NCI-H187 (cell line): ENCODE measurements at places on chromosomes 5 and 9.

DNA sequence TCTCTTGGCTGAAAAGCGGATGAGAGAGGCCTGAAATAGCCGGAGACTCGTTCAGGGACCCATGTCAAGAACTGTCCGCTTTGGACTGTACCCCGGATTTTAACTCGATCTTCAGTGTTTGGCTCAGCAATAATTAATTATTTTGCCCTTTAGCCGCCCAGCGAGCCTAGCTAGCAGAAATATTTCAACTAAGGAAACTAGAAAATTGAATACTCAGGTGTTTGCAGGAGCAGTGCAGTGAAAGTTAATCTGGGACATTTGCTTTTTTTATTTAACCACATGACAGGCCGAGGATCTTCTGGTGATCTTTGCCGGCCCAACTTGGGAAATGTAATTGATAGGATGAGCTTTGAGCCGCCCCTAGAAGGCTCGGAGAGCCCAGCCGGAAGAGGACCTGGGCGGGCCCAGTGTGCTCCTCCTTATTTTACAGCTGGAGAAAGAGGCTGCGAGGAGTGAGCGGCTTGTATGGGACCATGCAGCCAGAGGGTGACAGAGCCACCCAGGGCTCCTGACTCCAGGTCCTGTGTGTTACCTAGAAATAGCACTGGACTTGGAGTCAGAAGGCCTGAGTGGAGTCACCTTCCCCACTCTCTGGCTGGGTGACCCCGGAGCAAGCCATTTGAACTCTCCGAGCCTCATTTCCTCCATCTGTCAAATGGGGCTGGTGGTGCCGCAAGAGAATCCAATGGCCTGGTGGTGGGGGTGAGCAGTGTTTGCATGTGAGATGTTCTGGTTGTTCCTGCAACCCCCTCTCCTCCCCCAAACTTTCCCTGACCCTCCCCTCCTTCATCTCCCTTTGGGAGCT, 2.4 kb downstream of the PPARGC1B start:
- DNase-seq: no peak

DNA sequence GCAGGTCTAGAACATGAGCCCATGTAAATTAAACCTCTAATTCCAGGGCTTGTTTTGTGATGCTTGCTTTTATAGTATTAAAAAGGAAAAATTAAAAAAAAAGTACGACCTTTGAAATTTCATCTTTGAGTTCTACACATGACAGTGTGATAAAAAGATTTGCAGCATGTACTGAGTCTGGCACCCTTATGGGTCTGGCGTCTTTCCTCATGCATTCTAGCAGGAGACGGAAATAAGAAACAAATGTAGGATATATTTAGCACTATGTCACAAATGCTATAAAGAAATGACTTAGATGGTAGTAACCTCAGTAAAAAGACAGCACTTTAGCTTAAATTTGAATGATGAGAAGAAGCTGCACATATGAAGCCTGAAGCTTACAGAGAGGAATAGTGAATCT, 1474.3 kb upstream of the CDH6 start:
- DNase-seq: no peak

DNA sequence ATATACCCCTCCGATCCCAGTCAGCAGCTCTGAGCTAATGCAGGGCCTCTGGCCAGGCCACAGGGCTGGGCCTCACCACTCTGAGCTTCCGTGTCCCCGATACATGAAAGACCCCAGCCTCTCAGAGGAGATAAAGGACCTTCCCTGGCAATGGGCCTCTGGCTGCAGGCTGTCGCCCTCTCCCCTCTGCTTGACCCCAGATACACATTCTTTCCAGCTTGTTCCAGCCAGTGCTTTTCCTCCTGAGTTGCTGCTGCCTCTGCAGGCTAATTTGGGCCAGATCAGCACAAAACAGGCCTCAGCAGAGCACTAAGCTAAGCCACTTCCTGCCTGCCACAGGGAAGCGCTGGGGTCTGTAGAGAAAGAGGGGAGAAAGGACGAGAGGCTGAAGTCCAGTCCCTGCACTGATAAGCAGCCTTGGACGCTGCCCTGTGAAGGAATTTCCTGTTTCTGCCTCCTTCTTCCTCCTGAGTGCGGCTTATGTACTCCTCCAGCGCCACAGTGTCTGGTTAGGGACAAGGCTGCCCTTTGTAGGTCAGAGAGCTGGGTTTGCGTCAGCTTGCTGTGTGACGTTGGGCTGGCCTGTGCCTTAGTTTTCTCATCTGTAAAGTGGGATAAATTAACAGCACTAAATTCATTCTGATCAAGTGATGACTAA, 73.0 kb upstream of the IL17B start:
- no peak for DNase-seq

DNA sequence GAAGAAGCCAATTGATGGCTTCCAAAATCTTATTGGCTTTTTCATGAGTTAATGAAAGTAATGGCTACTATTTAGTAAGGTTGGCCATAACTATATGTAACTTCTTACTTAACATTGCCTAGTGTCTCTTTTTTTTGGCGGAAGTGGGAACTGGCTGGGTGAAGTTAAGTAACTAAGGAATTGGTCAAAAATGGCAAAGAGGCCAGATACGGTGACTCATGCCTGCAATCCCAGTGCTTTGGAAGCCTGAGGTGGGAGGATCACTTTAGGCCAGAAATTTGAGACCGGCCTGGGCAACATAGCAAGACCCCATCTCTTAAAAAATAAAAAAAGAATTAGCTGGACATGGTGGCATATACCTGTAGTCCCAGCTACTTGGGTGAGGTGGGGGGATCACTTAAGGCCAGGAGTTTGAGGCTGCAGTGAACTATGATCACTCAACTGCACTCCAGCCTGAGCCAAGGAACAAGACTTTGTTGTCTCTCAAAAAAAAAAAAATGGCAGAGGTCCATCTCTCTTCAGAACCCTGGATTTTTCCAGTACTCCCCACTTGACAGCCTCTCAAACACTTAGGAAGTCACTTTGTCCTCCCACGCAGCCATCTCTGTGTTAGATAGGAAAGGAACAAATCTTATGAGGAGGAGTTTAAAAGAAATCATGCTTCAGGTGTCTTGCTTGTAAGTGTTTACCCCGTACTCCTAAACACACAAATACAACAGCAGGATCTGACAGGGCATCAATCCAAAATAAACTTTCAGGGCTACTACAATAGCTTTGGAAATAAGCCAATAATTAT, 75.7 kb downstream of the TEK start:
- no peak for DNase-seq

GRCh38 chr5:53262348-53262970, 152.9 kb upstream of the MOCS2 start:
- no peak for DNase-seq

GRCh38 chr9:77456829-77457437, 191.2 kb downstream of the GNA14 start:
- DNase-seq: peak; percentile 57

- DNase-seq: no peak
Observed at GRCh38 chr5:159814222-159814621, 102.1 kb upstream of the ADRA1B start.
